NCI-H524 treated with DMSO at 0.1 percent for 48 hours (cell line): ENCODE measurements at places on chromosomes 1 and 21.

GRCh38 chr1:85991261-85991660 is 165.3 kb downstream of the COL24A1 start:
- DNase-seq, result no peak

DNA sequence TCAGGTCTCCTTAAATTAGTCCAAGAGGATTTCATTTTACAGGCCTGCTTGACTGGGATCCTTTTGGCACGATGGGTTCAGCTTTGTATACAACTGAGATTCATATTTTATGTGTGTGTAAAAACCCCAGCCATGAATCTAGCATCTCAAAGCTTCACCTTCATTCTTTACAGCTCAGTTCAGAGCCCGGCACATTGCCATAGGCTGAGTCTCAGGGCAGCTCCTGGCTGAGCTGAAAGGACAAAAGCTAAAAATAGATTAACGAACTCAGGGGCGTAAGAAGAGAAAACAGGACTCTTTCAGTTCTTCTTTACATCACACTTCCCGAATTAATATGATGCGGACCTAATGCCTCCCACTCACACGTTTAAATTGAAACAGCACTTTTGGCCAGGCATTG is 262.8 kb upstream of the PBX1 start:
- no peak for DNase-seq

GRCh38 chr1:47742890-47743760 is 254.1 kb downstream of the TRABD2B start:
- DNase-seq, result no peak

GRCh38 chr1:186165303-186165702 is 209.8 kb downstream of the TPR start:
- no peak for DNase-seq

DNA sequence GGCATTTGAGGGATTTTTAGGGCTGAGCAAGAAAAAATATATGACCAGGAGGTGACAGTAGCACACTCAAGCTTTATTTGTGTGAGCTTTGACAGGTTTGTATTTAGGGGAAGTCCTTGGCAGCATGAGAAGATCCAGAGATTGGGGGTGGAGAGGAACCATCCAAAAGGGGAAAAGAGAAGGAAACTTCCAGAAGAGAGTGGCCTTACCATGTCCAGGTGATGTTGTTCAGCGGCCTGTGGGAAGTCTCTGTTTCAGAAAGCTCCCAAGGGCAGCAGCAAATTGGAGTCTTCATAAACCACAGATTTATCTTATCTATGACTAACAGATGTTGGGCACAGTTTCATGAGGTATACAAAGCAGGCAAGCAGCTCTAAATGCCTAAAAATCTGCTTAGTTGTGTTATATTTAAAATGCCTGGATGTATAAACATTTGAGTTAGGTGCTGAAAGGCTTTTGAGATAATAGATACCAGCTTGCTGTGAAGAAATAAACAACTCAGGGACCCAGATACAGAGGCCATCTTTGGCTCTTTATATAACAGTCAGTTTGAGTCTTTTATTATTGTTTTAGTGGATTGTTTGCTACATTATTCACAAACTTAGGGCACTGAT is 21.2 kb upstream of the ADAR start:
- no peak for DNase-seq

- DNase-seq, result no peak
Observed at GRCh38 chr1:2174348-2175054, 20.1 kb downstream of the FAAP20 start.

- no peak for DNase-seq
Observed at GRCh38 chr1:45669859-45670655, 16.3 kb downstream of the GPBP1L1 start.

DNA sequence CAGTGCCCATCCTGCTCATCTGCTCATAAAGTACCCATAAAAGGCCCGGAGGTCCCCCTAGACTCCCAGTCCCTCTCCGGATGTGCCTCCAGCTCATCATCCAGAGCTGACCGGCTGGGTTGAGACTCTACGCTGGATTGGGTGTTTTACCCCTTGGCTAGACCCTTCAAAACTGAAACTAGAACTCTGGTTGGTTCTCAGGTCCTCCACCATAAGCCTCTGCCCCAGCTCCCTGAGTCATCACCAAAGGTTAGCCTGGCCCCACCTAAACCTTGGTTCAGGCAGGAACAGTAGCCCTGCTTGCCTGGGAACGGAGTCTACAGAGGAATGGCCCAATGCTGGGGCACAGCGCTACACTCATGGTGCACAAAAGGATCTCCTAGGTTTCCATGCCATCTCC is 75.1 kb downstream of the TLR5 start:
- DNase-seq, result no peak

- no peak for DNase-seq
Observed at GRCh38 chr1:178188306-178188705, 94.4 kb downstream of the RASAL2 start.

DNA sequence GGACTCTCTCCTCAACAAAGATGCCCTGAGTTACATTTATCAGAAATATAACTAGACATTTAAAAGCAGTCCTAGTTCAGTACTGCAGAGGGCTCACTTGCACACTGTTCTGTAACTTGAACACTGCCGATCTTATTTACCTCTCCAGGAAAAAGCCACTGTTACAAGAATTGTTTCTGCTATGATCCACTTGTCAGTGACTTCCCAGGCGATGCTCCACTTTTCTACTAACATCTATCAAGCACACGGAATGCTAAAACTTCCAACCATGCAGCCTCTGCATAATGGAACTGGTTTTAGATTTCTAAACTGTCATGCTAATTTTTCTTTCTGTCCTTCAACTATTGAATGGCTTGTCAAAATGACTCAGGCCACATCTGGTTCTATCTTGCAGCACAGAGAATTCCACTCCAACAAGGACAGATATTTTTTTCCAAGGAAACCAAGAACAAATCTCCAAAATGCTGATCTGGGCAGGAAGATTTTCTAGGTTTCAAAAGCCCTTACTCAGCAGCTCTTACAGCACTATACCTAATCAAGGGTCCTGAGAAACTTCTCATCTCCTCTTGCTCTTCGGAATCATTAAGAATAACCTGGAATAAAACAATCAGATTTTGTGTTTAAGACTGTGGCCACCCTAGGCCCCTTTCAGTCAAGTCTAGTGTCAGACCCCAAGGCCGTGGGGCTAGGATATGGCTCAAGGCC is 9.9 kb downstream of the SEC16B start:
- DNase-seq, result no peak

GRCh38 chr1:114173680-114174079 is 20.0 kb upstream of the SYT6 start:
- DNase-seq, result no peak

DNA sequence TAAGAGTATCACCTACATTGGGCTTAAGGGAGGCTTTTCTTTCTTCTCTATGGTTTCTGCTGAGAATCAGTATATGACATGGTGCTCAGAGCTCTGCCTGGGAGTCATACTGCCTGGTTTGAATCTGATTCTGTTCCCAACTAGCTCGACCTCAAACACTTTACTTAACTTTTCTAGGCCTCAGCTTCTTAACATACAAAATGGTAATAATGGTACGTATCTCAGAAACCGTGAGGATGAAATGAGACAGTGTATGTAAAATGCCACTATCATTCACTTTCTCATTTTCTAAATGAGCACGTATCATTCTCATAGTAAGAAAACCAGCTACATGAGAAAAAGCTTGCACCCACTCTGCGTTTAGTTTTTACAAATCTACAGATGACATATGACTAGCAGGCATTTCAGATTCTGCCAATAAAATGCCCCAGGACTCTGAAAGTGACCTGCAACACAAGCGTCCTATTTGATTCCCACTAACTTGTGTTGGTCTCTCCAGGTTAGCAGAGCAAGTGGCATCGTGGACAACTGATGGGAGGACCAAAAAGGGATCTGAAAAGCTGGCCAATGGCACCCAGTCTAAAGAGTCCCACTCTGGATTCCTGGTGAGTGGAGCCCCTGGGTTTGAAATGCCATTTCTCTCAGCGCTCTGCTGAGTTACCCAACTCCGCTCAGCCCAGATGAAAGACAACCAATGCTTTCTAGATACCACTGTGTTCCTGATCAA is 6.1 kb downstream of the CTNNBIP1 start:
- no peak for DNase-seq

DNA sequence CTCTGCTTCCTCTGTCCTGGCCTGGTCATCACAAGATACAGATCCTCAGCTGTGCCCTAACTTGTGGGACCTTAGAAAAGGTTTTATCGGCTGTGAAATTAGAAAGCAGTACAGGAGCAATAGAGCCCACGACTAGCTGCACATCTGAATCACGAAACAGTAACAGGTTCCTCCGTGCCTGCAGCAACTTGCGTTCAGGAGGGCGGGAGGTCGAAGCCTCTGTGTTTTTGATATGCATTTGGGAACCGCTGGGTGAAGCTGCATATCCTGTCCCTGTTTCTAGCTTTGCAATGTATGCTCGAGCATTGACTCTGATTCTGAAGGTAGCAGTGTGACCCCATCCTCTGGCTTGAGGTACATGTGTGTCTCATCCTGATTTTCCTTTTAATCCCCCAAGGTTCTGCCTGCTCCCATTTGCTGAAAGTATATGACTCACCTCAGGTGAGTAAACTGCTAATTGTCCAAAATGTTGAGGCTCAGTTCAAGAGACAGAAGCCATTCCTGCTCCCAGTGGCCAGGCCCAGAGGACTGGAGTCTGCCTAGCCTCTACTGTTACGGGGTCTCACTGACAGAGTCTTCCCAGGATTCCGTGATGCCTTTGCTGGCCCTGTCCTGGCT is 44.3 kb downstream of the SCCPDH start:
- no peak for DNase-seq

DNA sequence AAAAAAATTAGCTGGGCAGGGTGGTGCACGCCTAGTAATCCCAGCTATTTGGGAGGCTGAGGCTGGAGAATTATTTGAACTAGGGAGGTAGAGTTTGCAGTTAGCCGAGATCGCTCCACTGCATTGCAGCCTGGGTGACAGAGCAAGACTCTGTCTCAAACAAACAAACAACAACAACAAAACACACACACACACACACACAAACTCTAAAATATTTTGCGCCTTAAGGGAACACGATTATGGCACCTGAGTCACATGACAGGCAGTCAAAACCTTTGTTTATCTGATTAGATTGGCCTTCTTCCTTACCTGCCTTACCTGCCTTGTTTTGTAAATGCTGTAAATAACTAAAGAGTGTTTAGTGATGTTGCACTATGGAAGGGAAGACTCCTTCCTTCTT is 20.6 kb upstream of the WNT2B start:
- no peak for DNase-seq

- DNase-seq, result no peak
Observed at GRCh38 chr21:15809065-15809464, 79.3 kb downstream of the USP25 start.

DNA sequence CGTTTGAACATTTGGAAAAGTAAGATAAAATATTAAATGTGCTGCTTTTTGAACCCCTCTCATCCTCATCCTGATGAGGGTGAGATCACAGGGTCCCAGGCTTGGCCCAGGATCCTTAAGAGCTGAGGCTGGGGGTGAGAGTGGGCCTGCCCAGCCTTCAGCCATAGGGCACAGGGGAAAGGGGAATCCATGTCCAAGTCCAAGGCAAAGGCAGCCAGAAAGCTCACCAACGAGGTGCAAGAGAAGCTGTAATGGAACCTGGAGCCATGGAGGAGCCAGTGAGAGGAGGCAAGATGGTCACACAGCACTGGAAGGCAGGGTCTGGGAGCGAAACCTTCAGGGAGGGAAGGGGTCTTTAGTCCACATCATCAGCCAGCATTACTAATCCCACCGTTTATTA is 191.9 kb downstream of the RRAGC start:
- no peak for DNase-seq

GRCh38 chr1:30291526-30291925 is 431.9 kb downstream of the MATN1 start:
- no peak for DNase-seq

DNA sequence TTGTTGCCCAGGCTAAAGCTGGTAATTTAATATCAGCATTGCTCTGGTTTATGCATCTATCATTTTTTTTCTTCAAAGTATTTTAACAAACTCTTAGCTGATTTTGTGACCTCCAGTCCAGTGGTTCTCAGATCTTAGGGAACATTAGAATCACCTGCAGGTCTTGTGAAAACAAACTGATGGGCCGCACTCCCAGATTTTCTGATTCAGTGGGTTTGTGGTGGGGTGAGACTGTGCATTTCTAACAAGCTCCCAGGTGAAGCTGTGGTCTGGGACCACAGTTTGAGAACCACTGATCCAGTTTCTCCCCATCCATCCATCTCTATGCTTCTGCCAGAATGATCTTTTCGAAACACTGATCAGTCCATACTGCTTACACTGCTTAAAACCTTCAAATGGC is 305.7 kb upstream of the USP24 start:
- no peak for DNase-seq

DNA sequence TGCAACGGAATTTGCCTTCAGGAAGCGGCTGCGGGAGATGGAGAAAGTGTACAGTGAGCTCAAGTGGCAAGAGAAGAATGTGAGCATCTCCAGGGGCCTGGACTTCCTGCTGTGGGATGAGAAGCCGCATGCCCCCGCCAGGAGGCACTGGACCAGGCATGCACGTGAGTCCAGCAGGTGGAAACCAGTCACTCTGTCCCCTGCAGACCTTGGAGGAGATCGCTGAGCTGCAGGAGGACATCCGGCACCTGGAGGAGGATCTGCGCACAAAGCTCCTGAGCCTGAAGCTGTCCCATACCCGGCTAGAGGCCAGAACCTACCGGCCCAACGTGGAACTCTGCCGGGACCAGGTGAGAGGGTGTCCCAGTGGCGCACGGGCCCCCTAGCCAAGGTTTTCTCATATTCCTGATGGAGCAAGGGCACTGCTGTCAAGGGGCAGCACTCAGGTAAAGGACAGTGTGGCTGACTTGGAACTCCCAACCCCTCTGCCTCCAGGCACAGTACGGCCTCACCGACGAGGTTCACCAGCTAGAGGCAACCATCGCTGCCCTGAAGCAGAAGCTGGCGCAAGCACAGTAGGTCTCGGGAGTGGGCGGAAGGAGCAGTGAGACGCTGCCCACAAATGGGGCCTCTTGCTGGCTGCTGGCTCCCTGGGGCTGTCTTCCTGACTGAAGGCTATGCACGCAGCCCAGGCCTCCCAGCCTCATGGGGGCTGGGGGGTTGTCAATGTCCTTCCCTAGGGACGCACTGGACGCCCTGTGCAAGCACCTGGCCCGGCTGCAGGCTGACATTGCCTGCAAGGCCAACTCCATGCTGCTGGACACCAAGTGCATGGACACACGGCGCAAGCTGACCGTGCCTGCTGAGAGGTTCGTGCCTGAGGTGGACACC is 1.2 kb upstream of the ADPRS start:
- no peak for DNase-seq

- no peak for DNase-seq
Observed at GRCh38 chr1:20102875-20103274, 16.5 kb downstream of the PLA2G2D start.

- no peak for DNase-seq
Observed at GRCh38 chr1:95029532-95029931, 43.2 kb downstream of the ALG14 start.

- DNase-seq, result no peak
Observed at GRCh38 chr21:16910435-16911165, 602.2 kb upstream of the CXADR start.
